Left renal cortex interstitium (tissue), 4 donors: ENCODE measurements at places on chromosomes 7 and 10. TPM values are rescaled to one million over a fixed set of nuclear protein-coding genes. Genes with fewer than 3 reads are reported as not detected.

- DNase-seq: no peak
Measured at GRCh38 chr7:18580950-18581349, 85.4 kb downstream of the HDAC9 start.

DNA sequence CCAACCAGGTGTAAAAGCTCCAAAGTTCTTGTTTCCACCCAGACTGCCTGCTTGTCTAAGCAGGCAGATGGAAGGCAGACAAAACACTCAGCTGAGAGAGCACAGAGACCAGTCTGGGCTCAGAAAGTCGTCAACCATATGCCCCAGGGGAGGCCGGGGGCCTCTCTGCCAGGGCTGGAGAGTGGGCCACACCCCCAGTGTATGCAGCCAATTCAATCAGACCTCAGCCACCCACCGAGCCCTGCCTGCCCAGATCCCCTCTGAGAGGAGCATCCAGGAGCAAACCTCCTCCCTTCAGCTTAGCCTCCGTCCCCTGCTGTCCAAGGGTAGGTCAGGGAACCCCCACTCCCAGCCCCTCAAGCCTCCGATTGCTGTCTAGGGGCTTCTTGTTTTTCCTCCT is 196.3 kb downstream of the LSM5 start:
- DNase-seq: no peak

GRCh38 chr7:26201247-26202018 is at the start of gene CBX3:
TSS of gene CBX3 (plus strand) at chr7:26201745. CDS start at chr7:26202999, 1,254 bp downstream.
- DNase-seq: peak; percentile 65

- DNase-seq: no peak
Measured at GRCh38 chr7:2928613-2929311, 84.7 kb upstream of the GNA12 start.

DNA sequence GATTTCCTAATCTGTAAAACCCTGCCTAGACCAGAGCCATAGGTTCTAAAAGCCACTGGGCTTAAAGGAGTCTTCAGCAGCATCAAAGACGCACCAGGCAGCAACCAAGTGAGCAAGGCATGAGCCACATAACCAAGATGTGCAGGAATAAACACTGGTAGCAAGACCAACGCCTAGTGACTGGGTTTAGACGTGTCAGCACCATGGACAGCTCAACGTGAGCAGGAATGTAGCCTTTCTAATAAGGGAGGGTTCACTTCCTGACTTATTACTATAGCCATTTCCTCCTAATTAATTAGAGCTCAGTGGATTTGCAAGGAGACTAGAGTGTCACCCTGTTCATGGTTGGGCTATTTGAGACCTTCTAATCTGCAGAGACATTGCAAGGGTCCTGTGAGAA is 223.7 kb downstream of the LHFPL3 start:
- DNase-seq: peak; percentile 56

Gene GCK
- 4.8 TPM for polyA plus RNA-seq

Gene GNG11
- polyA plus RNA-seq: 59.4 TPM

Gene ADARB2
- polyA plus RNA-seq: 1.2 TPM

Gene EPHA1
- polyA plus RNA-seq: 20.4 TPM
